ENCODE measurements at places on chromosomes 4 and X. TPM values are rescaled to one million over a fixed set of nuclear protein-coding genes. Genes with fewer than 3 reads are reported as not detected.

Gene PHEX
- 2.4 TPM for polyA plus RNA-seq

Gene DRD5
- 0.17 TPM for polyA plus RNA-seq

Gene JAKMIP1
- not detected for polyA plus RNA-seq

- peak; percentile 53 for DNase-seq
Observed at GRCh38 chr4:87073199-87074120, 138.6 kb downstream of the AFF1 start.

GRCh38 chr4:6829086-6829485, 46.6 kb downstream of the KIAA0232 start:
- no peak for DNase-seq

Gene VCX
- polyA plus RNA-seq: 0.30 TPM

Gene GC
- polyA plus RNA-seq: 3.7 TPM

Gene POU4F2
- not detected for polyA plus RNA-seq

DNA sequence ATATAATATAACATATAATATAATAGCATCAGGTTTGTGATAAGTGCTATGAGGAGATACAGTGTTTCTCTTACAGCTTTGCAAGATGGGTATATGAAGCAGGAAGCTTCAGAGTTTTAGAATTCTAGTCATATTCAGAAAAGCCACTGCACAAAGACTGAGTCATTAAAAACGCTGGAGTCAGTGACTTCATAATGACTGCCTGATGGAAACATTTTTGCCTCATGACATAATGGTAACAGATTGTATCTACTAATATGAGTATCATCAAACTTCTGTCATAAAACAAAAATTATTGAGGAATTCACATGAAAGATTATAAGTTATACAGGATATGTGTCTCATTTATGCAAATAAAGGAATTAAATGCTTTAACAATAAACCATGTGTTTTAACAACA, 46.8 kb downstream of the EPHA5 start:
- DNase-seq: peak; percentile 53

DNA sequence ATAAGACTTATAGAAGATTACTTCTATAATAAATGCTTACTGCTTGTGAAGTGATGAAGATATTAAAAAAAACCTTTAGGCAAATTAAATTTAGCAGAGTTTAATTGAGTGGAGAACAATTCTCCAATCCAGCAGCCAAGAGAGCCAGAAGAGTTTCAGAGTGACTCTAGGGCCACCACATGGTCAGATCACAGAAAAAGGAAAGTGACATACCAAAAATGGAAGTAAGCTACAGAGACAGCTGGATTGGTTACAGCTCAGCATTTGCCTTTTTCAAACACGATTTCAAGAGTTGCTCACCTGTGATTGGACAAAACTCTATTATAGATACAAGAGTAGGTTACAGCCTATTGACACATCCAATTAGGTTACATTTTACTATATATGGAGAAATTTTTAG, 79.0 kb upstream of the TRAM1L1 start:
- DNase-seq: no peak

Gene SERTM2
- polyA plus RNA-seq: 0.49 TPM

Gene UBE2D3
- 259 TPM for polyA plus RNA-seq

Gene SLC7A11
- 1.2 TPM for polyA plus RNA-seq

Gene SPOCK3
- 1.8 TPM for polyA plus RNA-seq

GRCh38 chr4:7434766-7435150, at the start of gene PSAPL1:
Gene PSAPL1 (minus strand): TSS chr4:7434930. CDS start chr4:7434879, 51 bp downstream.
- DNase-seq: no peak

Gene PAGE2B
- not detected for polyA plus RNA-seq

Gene TLR2
- 2.9 TPM for polyA plus RNA-seq

DNA sequence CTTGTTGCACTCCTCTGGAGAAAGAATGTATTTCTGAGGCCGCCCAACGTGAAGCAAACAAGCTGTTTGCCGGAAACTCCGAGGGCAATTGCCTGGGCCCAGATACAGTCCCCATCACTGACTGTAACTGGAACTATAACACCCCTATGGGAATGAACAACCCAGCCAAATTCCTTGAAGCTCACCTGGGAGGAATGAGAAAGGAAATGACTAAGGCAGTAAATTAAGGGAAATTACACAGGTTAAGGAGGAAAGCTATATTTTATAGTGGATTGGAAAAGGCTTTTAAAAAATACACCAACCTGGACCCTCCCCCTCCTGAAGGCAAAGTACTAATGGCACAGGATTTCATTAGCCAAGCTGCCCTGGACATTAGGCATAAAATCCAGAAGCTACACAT, 11.7 kb upstream of the HERC5 start:
- no peak for DNase-seq

Gene PDE6B
- 11.5 TPM for polyA plus RNA-seq

- no peak for DNase-seq
Observed at GRCh38 chrX:69535661-69536060, 31.5 kb downstream of the NALF2 start.

Gene SHISA3
- polyA plus RNA-seq: 12.0 TPM

Gene DCAF12L1
- polyA plus RNA-seq: 1.4 TPM

- DNase-seq: no peak
Observed at GRCh38 chr4:141905751-141906150, 269.4 kb downstream of the IL15 start.

DNA sequence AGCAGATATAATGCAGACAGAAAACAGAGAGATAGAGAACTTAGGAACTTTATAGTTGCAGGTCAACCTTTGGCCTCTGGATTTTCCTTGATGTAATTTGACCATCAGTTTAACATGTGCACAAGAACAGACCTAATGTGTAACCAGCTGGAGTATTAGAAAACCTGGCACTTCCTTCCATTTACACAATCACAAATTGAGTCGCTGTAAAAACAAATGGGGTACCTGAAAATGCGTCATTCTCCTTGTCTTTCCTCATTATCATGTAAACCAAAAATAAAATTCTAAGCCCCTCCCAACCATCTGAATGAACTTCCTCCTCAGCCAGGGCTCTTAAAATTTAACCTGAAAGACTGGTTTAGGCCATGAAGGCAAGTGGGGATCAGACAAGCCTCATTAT, 358.4 kb upstream of the MAGEB16 start:
- no peak for DNase-seq

- DNase-seq: no peak
Observed at GRCh38 chrX:20254712-20255299, 11.9 kb downstream of the RPS6KA3 start.

DNA sequence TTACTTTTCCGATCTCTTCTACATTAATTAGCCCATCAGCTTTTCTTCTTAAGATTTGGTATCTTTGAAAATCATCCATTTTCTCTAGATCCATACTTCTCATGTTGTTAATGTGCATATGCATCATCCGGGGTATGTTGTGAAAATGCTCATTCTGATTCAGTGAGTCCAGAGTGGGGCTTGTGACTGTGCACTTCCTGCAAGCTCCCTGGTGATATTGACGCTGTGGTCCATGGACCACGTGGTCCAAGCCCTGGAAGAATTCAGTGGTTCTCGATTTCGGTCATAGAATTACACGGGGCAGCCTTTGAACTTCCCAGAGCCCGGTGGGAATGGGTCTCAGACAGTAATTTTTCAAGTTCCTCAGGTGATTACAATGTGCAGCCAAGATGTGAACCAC, 69.8 kb downstream of the ZFX start:
- no peak for DNase-seq

- no peak for DNase-seq
Observed at GRCh38 chrX:39724544-39724943, 373.2 kb downstream of the BCOR start.

DNA sequence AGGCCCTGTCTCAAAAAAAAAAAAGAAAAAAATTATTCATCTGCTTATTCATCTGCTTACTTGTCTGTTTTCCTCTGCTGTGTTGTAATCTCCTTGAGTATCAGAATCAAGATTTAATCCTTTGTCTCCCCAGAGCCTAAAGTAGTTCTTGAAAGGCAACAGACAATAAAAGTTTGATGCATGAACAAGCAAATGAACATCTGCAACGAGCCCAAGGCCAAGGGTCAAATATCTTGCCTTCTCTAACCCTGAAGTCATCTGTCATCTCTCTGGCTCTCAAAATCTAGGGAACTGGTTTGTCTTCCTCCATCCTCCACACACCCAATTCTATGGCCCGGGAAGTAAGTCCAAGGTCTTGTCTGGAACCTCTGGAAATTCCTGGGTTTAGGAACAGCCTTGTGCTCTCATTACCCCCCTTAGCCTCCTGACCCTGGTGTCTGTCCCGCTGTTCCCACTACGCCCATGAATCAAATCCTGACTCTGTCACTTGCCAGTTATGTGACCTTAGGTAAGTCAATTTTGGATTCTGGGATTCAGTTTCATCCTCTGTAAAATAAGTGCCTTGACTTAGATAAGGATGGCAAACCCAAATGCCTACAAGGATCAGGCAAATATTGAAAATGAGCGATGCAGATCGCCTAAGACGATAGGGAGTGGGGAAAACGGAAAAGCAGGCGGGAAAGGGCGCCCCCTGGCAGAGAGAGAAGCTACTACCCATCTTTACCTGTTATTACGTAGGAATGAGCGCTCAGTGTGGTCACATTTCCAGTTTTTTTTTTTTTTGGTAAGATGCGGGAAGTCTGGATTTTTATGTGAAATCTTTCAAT, 102.7 kb upstream of the DHX15 start:
- DNase-seq: no peak

- no peak for DNase-seq
Observed at GRCh38 chrX:4844376-4844775, 1130.9 kb upstream of the PRKX start.

- no peak for DNase-seq
Observed at GRCh38 chr4:8401665-8402064, 38.9 kb downstream of the ACOX3 start.

DNA sequence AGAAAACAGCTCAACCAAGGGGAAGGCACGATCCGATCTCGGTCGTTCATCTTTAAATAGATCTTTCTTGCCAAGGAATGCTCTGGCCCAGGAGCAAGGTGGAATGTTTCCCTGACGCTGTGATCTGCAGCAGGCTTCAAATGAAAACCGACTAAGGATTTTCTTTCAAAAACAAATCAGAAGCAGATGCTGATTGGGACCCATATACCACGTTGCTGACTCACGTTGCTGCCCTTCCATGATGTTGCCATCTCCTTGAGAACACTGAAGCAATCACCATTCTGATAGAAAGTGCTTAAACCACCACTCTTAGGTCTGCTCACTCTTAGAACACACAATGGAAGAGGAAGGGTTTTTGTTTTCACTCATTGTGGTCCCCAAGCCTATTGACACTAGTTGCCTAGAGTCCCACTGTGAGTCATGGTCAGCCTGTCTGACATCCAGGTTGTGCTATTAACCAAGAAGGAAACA, 26.1 kb downstream of the LAMTOR3 start:
- DNase-seq: peak; percentile 32

GRCh38 chr4:16066586-16067128, 17.2 kb downstream of the PROM1 start:
- DNase-seq: peak; percentile 58

Gene HPRT1
- polyA plus RNA-seq: 27.1 TPM

Gene TMEM156
- 0.09 TPM for polyA plus RNA-seq

DNA sequence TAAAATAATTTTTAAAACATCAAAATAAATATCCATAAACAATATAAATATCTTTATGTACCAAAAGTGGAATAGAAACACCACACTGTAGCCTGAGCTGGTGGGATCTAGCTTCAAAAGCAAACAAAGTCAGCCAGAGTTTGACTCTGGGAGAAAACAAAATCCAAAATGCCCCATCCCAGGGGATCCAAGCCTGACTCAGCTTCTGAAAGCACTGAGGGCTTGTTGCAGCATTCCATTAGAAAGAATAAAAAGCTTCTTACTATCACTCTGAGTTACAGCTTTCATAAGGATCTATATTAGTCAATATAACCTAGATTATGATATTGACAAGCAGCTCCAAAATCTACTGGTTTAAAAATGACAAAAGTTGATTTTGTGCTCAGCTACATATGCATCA, 149.7 kb upstream of the ANKRD50 start:
- no peak for DNase-seq

DNA sequence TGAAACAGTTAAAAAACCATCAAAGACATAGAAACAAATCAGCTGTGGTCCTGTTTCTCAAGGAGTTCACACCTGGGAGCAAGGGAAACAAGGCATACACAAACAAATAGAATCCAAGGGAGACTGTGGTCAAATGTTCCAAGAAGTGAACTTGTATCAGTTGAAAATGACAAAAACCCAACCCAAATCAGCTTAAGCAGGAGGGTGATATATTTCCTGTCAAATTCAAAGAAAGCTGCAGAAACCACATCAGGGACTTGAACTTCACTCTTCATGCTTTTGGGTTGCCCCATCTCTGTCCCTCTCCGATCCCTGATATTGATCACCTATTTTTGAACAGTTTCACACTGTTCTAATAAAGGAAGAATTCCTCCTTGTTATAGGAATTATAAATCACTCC, 148.6 kb upstream of the FMR1 start:
- DNase-seq: no peak

DNA sequence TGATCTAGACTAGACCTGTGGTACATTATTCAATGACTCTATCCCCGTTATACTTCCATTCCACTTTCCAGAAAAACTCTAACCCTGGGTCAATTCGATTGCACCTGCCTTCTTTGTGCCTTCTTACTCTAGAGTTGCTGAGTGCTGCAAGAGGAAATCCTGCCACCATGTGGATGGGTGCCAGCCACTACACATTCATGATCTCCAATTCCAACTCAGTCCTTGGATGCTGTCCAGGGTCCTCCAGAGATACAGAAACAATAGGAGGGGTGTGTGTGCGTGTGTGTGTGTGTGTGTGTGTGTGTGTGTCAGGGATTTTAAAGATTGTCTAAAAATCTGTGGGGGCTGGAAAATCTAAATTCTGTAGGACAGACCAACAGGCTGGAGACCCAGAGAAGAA, 42.9 kb upstream of the INTS6L start:
- peak; percentile 75 for DNase-seq

DNA sequence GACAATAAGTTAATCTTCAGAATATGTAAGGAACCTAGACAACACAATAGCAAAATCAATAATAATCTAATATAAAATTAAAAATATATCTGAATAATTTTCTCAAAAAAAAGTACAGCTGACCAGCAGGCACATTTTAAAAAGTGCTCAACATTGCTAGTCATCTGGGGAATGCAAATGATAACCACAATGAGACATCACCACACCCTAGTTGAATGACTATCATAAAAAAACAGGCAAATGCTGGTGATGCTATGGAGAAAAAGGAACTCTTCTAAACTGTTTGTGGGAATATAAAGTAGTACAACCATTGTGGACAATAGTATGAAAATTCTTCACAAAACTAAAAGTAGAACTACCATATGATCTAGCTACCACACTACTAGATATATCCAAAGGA, 956.9 kb upstream of the NDST4 start:
- no peak for DNase-seq

Gene KDR
- polyA plus RNA-seq: 46.7 TPM

Gene SLC9B1
- 1.7 TPM for polyA plus RNA-seq

Gene SORCS2
- 20.7 TPM for polyA plus RNA-seq

Gene EPGN
- 0.17 TPM for polyA plus RNA-seq

Gene ZNF275
- 10.9 TPM for polyA plus RNA-seq

Gene ALB
- polyA plus RNA-seq: 3.2 TPM

- no peak for DNase-seq
Observed at GRCh38 chr4:181148470-181148869, 1094.7 kb upstream of the TENM3 start.

DNA sequence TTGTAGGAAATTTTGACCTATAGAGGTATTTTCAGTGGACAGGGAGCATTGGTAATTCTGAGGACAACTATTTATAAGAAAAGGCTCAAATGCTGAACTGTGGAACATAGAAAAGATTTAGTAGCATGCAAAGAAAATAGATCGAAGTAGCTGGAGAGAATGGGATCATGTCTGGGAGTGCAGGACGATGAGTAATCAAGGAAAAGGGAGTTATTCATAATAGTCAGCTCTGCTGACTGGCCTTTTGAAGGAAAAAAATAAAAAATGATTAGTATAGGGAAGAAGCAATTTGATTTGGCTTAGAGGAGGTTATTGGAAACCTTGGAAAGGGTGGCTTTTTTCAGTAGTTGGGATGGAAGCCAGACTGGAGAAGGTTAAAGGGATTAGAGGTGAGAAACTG, 22.9 kb upstream of the ANK2 start:
- no peak for DNase-seq

Gene FAM47A
- polyA plus RNA-seq: not detected

All from muscle of leg (tissue), 16 donors.